ENCODE measurements at places on chromosomes 1 and 21. TPM values are rescaled to one million over a fixed set of nuclear protein-coding genes. Genes with fewer than 3 reads are reported as not detected.

GLMP gene
- polyA plus RNA-seq, result 63.8 TPM

TEX38 gene
- not detected for polyA plus RNA-seq

EPHA10 gene
- not detected for polyA plus RNA-seq

AGT gene
- 0.16 TPM for polyA plus RNA-seq

COL8A2 gene
- polyA plus RNA-seq, result 2.9 TPM

RCOR3 gene
- polyA plus RNA-seq, result 25.8 TPM

PEAR1 gene
- polyA plus RNA-seq, result 1.2 TPM

LYPD8 gene
- polyA plus RNA-seq, result not detected

SLC6A9 gene
- 34.4 TPM for polyA plus RNA-seq

FCRL6 gene
- not detected for polyA plus RNA-seq

SLC25A34 gene
- polyA plus RNA-seq, result 0.29 TPM

PAPPA2 gene
- 5.8 TPM for polyA plus RNA-seq

OR2G6 gene
- polyA plus RNA-seq, result not detected

GRCh38 chr1:28592321-28593071 lies 431 bp downstream of the RAB42 start:
- no peaks in the 10 kb centered on the region for H3K4me1 ChIP-seq
- H3K4me3 ChIP-seq, result peak overlapping the region; percentile 69
- no peaks in the 10 kb centered on the region for H3K36me3 ChIP-seq

DNA sequence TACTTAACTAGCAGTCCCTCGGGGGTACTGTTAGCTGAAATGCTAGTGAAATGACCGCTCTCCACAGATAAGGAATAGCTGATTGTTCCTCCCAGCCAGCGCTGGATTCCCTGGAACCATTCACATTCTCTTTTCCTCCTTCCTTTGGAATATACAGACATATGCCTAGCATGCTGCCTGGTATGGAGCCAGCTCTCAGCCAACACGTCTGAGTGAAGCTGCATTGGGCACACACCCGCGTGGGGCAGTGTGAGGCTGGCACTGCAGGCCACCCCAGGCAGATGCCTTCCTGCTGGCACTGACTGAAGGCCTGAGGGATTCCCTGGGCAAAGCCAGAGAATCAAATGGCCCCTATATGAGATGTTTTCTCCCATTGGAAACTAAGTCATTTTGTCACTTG lies 66.7 kb downstream of the TLR5 start:
- H3K36me3 ChIP-seq, result no peaks in the 10 kb centered on the region
- no peak overlapping the region for H3K4me3 ChIP-seq
- peaks cover 43% of the 10 kb centered on the region for H3K27me3 ChIP-seq
- no peak overlapping the region for H3K27ac ChIP-seq
- no peaks in the 10 kb centered on the region for H3K4me1 ChIP-seq

DNA sequence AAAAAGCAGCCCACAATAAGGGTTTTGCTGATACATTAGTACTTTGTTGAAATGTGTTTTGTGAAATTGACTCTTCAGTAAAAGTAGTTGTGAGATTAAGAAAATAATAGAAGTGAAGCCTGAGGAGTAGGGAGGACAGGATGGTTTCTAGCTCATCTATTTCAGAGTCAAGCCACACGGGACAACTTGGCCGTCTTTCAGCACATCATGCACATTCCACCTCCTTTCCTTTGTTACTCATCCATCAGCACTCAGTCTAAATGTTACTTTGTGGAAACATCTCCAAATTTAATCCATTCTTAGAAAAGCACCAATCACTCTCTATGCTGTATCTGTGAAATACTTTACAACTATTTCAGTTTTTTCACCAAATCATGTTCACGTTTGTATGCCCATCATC lies 223.3 kb downstream of the FGGY start:
- H3K4me1 ChIP-seq, result peaks cover 6% of the 10 kb centered on the region
- H3K27ac ChIP-seq, result no peak overlapping the region
- no peaks in the 10 kb centered on the region for H3K27me3 ChIP-seq
- DNase-seq, result peak; percentile 43
- H3K36me3 ChIP-seq, result no peaks in the 10 kb centered on the region

DNA sequence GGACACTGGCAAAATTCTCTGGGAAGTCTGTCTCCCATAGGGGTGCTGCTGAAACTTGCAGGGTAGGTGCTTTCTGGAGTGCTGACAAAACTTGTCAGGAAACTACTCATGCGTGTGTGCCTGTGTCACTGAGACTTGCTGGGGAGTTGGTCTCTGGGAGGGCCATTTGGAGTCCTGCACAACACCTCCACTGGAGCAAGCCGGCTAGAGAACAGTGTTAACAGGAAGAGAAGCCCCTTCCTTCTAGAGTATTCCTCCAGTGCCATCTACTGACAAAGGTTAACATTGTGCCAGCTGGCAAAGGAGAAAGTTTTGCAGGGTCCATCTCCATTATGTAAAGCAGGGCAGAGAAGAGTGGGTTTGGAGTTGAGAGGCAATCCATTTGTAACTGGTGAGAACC lies 30.0 kb downstream of the ZMYM4 start:
- H3K27ac ChIP-seq, result no peak overlapping the region
- H3K4me3 ChIP-seq, result no peak overlapping the region
- no peaks in the 10 kb centered on the region for H3K27me3 ChIP-seq
- H3K4me1 ChIP-seq, result no peaks in the 10 kb centered on the region

- peaks cover 36% of the 10 kb centered on the region for H3K4me1 ChIP-seq
- no peaks in the 10 kb centered on the region for H3K27me3 ChIP-seq
- H3K4me3 ChIP-seq, result no peak overlapping the region
- no peaks in the 10 kb centered on the region for H3K36me3 ChIP-seq
These were observed 205.4 kb downstream of the SMYD3 start for GRCh38 chr1:246301553-246302250.

DNA sequence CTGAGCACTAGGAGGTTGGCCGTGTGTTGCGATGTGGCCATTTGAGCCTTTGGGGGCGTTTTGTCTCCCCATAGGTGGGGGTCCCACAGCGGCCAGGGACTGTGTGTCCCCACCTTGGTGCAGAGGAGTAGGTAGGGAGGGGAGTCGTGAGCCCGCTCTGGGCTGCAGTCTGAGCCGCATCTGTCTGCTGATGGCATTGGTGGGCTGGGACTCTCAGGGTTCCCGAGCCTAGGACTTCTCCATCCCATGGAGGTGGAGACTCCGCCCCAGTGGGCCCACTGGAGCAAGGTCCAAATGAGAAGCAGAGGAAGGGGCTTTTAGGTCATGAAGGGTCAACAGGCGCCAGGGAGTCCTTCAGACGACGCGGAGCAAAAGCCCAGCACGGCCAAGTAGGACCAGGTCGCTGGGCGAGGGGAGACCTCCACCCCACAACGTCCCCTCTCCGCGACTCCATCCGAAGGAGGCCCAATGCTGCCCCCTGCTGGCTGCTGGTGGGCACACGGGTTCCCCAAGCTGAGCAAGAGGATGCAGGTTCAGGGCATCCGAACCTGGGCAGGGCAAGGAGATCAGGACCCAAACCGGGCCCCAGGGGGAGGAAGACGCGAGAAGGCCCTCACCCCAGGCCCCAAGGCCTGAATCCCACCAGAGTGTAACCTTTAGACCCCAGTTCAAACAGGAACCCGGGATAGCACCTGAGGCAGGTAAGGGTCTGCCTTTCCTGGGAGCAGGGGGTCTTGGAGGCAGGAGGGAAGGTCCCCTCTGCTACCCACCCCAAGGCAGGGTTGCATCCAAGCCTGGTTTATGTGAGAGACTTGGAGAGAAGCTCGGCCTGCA lies 14.9 kb downstream of the TTC34 start:
- no peak overlapping the region for H3K4me3 ChIP-seq
- no peaks in the 10 kb centered on the region for H3K36me3 ChIP-seq
- no peaks in the 10 kb centered on the region for H3K4me1 ChIP-seq

GRCh38 chr1:184593597-184593996 lies 161.1 kb downstream of the EDEM3 start:
- DNase-seq, result no peak
- no peak overlapping the region for H3K27ac ChIP-seq
- H3K4me3 ChIP-seq, result no peak overlapping the region
- no peaks in the 10 kb centered on the region for H3K27me3 ChIP-seq

GRCh38 chr1:153428791-153429190 lies 12.5 kb downstream of the S100A7A start:
- no peak overlapping the region for H3K4me3 ChIP-seq
- H3K27ac ChIP-seq, result no peak overlapping the region
- H3K4me1 ChIP-seq, result no peaks in the 10 kb centered on the region
- H3K27me3 ChIP-seq, result peaks cover under 1% of the 10 kb centered on the region
- DNase-seq, result no peak

DNA sequence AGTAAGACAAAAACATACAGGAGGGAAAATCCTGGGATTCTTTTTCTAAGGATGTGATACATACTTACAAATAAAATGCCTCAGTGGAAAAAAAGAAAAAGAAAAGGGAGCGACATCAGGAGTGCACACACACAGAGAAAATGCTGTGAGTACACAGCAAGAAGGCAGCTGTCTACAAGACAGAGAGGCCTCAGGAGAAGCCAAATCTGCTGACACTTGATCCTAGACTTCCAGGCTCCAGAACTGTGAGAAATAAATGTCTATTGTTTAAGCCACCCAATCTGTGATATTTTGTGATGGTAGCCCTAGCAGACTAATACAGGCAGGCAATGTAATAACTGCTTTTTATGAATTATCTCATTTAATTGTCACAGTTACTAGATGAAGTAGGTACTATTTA lies 17.0 kb upstream of the TRIM45 start:
- no peaks in the 10 kb centered on the region for H3K36me3 ChIP-seq
- H3K4me3 ChIP-seq, result no peak overlapping the region
- DNase-seq, result no peak
- no peak overlapping the region for H3K27ac ChIP-seq

DNA sequence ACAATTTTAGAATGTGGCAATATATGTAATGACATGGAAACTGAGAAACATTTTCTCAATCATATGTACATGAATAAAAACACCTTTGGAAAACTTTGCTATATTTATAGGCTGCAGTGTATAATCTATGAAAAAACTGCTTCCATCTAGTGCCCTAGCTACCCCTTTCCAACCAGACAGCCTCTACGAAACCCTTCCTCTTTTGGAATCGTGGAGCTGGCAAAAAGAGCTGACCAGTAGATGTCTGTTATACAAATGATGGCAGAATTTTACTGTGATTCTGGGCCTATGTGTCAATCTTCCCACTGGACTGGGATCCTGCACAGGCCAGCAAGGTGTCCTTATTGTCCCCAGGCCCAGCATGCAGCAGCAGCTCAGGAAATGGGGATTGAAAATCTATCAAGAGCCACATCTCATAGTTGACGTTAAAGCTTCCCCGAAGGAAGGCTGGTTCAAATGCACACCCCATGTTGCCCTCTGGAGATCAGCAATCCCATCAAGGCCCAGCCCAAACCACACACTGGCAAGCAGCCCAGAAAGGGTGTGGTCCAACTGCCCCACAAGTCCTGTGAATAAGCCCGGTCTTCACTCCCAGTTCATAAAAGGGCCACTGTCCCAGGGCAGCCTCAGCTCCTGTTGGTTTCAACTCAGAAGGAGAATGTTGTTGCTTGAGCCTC lies 8.8 kb upstream of the FAM20B start:
- peak overlapping the region; percentile 70 for H3K27ac ChIP-seq
- peaks cover 18% of the 10 kb centered on the region for H3K4me1 ChIP-seq
- H3K36me3 ChIP-seq, result no peaks in the 10 kb centered on the region
- no peak overlapping the region for H3K4me3 ChIP-seq
- peak; percentile 93 for DNase-seq

- no peak overlapping the region for H3K27ac ChIP-seq
- DNase-seq, result no peak
- peaks cover 68% of the 10 kb centered on the region for H3K36me3 ChIP-seq
- no peaks in the 10 kb centered on the region for H3K4me1 ChIP-seq
- H3K4me3 ChIP-seq, result no peak overlapping the region
These were observed 34.4 kb downstream of the NUCKS1 start for GRCh38 chr1:205715628-205716027.

- no peak overlapping the region for H3K4me3 ChIP-seq
- no peak for DNase-seq
- H3K27ac ChIP-seq, result no peak overlapping the region
- no peaks in the 10 kb centered on the region for H3K27me3 ChIP-seq
- no peaks in the 10 kb centered on the region for H3K36me3 ChIP-seq
These were observed 139.9 kb downstream of the PTGER3 start for GRCh38 chr1:70907563-70908310.

DNA sequence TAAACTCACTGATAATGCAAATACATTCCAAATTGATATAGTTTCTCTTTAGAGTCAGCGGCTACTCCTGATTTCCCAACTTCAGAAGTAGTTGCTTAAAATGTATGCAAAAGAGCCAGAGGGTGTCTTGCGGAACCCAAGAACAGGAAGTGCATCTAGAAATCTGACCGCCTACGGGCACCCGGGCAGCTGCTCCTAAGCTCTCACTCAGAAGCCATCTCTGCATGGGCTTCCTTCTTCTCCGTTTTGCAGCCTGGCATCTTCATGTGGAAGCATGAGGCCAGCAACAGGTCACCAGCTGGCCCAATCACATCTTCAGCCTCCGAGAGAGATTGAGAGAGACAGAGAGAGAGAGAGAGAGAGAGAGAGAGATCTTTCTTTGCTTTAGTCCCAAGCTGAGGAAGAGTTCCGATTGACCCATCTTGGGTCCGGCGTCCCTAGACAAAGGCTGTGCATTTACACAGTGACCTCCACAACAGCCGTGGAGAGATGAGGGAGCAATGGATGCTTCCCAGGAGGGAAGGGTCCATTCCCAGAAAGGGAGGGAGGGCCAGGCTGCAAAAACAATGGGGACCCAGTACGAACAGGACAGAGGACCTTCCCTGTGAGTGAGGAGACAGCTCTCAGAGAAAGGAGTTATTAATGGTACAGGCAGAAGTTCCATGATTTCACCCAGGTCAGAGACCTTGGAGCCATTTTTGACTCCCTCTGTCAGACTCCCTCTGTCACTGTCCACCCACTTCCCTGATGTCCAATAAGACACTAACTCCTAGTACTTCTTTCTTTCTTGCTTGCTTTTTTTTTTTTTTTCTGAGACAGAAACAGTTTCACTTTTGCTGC lies 28.2 kb upstream of the SLC30A1 start:
- H3K27ac ChIP-seq, result no peak overlapping the region
- H3K4me3 ChIP-seq, result no peak overlapping the region
- H3K4me1 ChIP-seq, result peaks cover 29% of the 10 kb centered on the region
- no peaks in the 10 kb centered on the region for H3K36me3 ChIP-seq
- DNase-seq, result no peak

GRCh38 chr1:76835203-76835602 lies 32.1 kb upstream of the ST6GALNAC5 start:
- H3K36me3 ChIP-seq, result no peaks in the 10 kb centered on the region
- H3K4me1 ChIP-seq, result no peaks in the 10 kb centered on the region
- H3K27me3 ChIP-seq, result no peaks in the 10 kb centered on the region
- peak; percentile 20 for DNase-seq
- no peak overlapping the region for H3K27ac ChIP-seq
- no peak overlapping the region for H3K4me3 ChIP-seq

- no peak for DNase-seq
- H3K27me3 ChIP-seq, result no peaks in the 10 kb centered on the region
- no peak overlapping the region for H3K4me3 ChIP-seq
- H3K36me3 ChIP-seq, result 0 out of 2 replicates have a peak, but pooled peaks cover 6% of the 10 kb centered on the region
- no peaks in the 10 kb centered on the region for H3K4me1 ChIP-seq
These were observed 99.1 kb upstream of the RAVER2 start for GRCh38 chr1:64645735-64646134.

DNA sequence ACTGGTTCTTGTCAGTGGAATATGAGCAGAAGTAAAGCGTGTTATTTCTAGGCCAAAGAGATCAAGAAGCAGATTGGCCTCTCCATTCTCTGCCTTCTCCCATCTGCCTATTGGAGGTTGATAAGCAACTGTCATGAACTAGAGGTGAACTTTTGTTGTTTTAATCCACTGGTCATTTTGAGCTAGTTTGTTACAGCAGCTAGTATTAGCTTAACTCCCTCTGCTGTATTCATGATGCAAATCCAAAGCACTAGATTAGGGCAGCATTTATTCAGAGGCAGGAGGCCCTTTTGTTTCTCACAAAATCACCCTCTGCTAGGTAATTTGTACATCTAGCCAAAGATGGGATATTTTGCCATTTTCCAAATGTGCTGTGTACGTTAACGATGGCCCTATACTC lies 97.3 kb upstream of the DPT start:
- H3K4me1 ChIP-seq, result no peaks in the 10 kb centered on the region
- no peak overlapping the region for H3K4me3 ChIP-seq
- no peaks in the 10 kb centered on the region for H3K36me3 ChIP-seq
- no peak overlapping the region for H3K27ac ChIP-seq
